ENCODE measurements at places on chromosomes 4 and X.
A peak's percentile ranks its signal among the peaks of the same experiment; 100 is the strongest.

DNA sequence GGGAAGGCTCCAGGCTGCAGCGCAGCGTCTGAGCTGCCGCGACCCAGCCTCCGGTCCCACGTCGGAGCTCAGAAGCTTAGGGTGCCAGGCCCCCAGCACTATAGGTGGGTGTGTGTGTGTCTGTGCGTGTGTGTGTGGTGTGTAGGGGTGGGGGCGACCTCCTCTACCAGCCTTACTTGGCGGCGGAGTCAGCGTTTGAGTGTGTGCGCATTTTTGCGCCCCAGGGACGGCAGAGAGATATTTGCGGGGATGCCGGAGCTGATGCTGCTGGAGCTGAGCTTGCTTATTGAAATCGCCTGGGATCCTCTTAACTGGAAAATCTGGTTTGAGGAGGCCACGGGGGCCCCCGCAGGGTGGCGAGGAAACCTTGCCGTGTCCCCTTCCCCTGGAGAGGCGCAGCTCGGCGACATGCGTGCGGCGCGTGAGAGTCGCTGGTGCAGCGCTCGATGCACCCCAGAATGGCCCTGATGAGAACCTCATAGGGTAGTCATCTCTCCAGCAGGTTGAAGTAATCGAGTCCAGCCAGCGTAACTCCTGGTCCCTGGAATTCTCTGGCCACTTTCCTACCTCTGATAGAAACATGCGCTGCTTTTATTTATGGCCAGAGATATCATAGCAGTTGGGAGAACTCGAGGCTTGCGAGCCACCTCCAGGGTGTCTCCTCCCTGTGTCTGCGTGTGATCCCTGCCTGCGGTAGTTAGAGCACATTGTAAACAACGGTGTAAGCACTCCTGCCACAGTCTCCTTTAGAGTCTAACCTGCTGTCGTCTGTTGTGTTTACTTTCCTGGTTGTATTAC is 2.7 kb downstream of the ADGRL3 start:
- no peak for DNase-seq

GRCh38 chrX:22690116-22690515 is 309.6 kb upstream of the DDX53 start:
- DNase-seq = no peak

- DNase-seq = no peak
Observed at GRCh38 chr4:38092701-38093100, 132.5 kb downstream of the PTTG2 start.

DNA sequence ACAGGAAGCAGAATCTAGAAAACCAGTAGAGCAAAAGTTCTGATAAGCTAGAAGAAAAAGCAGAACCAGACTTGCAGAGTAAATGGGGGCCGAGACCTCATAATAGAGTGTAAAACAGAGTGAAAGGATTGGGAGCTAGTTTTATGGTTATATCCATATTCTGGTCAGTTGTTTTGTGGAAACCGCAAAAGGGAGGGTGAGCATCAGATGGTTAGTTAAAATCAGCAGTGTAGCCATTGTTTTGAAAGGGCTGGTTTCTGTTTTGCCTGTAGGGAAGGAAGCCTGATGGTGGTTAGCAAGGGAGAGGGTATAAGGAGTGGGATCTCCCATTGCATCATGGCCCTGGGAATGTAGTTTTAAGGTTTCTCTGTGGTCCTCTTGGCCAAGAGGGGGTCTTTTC is 17.2 kb upstream of the CCNI start:
- DNase-seq = no peak

GRCh38 chr4:38413524-38414341 is 250.3 kb upstream of the KLF3 start:
- no peak for DNase-seq

DNA sequence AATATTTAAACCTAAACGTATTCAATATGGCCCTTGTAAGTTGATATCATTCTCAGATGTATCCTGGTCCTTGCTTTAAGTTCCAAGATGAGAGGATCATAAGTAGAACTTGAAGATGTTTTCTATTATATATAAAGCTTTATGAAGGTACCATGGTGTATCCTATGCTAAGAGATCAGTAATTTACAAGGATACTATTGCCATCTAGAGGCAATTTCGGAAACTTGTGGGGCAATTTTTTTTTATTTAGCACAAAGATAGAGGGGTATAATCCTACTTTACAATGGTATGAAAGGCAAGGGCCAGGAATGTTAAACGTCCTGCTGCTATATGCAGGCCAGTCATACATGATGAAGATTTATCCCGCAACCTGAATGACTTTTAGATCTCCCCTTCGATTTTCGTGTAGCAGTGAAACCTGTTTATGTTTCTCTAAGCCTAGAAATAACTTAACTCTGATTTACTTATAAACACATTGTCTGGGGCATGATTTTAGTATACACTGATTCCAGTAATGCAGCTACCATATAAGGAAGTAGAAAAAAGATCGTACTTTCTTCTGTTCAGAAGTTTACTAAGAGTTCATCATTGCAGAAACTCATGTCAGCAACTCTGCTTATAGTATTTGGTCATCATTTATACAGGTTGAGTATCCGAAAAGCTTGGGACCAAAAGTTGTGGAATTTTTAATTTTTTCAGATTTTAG is 2.6 kb downstream of the SLC25A31 start:
- peak; percentile 2 for DNase-seq
